ENCODE measurements at places on chromosomes 5 and 9.

GRCh38 chr9:132733260-132733815 lies 63.1 kb downstream of the GTF3C4 start:
- no peaks in the 10 kb centered on the region for H3K4me1 ChIP-seq
- H3K27me3 ChIP-seq = no peaks in the 10 kb centered on the region
- no peak for DNase-seq
- H3K4me3 ChIP-seq = no peak overlapping the region

- H3K4me1 ChIP-seq = peaks cover 11% of the 10 kb centered on the region
- no peak overlapping the region for H3K4me3 ChIP-seq
- no peaks in the 10 kb centered on the region for H3K36me3 ChIP-seq
- peaks cover 1% of the 10 kb centered on the region for H3K27me3 ChIP-seq
- H3K27ac ChIP-seq = no peak overlapping the region
Observed at GRCh38 chr5:154284433-154284832, 93.9 kb downstream of the GALNT10 start.

DNA sequence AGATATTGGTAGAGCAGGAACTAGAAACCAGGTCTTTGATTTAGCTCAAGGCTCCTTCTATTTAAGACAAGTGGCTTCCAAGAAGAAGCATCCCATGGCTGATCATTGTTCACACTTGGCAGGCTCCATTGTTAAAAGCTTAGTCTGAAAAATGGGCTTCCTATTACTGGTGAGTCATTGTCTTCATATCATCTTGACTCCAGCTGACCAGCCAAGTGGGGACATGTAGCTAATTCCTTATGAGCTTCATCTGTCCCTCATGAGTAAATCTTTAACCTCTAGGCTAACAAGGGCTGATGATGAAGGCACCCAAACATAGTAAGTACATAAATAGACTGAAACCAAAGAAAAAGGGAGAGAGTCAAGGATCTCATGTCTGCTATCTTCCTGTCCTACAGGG lies 530.3 kb upstream of the KLF4 start:
- H3K4me3 ChIP-seq = no peak overlapping the region
- no peak overlapping the region for H3K27ac ChIP-seq
- peaks cover 8% of the 10 kb centered on the region for H3K4me1 ChIP-seq
- H3K27me3 ChIP-seq = no peaks in the 10 kb centered on the region
- H3K36me3 ChIP-seq = no peaks in the 10 kb centered on the region

DNA sequence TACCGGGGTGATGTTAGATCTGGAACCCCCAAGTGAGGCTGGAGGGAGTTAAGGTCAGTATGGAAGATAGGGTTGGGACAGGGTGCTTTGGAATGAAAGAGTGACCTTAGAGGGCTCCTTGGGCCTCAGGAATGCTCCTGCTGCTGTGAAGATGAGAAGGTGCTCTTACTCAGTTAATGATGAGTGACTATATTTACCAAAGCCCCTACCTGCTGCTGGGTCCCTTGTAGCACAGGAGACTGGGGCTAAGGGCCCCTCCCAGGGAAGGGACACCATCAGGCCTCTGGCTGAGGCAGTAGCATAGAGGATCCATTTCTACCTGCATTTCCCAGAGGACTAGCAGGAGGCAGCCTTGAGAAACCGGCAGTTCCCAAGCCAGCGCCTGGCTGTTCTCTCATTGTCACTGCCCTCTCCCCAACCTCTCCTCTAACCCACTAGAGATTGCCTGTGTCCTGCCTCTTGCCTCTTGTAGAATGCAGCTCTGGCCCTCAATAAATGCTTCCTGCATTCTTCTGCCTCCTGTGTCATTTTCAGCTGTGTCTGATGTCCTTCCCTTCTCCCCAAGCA lies 2.3 kb upstream of the MYOZ3 start:
- H3K36me3 ChIP-seq = no peaks in the 10 kb centered on the region
- peaks cover 18% of the 10 kb centered on the region for H3K4me1 ChIP-seq
- H3K27me3 ChIP-seq = peaks cover 9% of the 10 kb centered on the region
- no peak overlapping the region for H3K27ac ChIP-seq
- H3K4me3 ChIP-seq = no peak overlapping the region
- DNase-seq = no peak

DNA sequence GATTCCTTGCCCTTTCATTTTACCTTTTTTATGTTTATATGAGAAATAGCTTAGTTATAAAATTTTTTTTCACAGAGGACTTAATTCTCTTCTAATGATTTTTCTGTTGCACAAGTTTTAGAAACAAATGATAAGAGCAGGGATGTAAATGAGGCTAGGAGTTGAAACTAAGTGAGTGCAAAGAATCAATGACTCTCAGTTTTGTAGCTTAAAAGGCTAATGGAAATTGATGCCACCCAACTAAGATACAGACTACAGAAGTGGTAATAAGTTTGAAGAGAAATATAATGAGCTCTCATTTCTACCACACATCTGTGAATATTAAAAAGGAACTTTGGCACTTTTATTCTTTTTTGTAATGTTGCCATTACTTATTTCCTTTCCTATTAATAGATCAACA lies 105.1 kb downstream of the LURAP1L start:
- no peaks in the 10 kb centered on the region for H3K27me3 ChIP-seq
- H3K36me3 ChIP-seq = no peaks in the 10 kb centered on the region
- peaks cover 22% of the 10 kb centered on the region for H3K4me1 ChIP-seq
- H3K27ac ChIP-seq = no peak overlapping the region
- no peak overlapping the region for H3K4me3 ChIP-seq
- DNase-seq = no peak

GRCh38 chr5:53479045-53479589 lies 1.3 kb upstream of the FST start:
- H3K36me3 ChIP-seq = peaks cover 5% of the 10 kb centered on the region
- H3K4me3 ChIP-seq = peak overlapping the region; percentile 93
- no peak for DNase-seq

DNA sequence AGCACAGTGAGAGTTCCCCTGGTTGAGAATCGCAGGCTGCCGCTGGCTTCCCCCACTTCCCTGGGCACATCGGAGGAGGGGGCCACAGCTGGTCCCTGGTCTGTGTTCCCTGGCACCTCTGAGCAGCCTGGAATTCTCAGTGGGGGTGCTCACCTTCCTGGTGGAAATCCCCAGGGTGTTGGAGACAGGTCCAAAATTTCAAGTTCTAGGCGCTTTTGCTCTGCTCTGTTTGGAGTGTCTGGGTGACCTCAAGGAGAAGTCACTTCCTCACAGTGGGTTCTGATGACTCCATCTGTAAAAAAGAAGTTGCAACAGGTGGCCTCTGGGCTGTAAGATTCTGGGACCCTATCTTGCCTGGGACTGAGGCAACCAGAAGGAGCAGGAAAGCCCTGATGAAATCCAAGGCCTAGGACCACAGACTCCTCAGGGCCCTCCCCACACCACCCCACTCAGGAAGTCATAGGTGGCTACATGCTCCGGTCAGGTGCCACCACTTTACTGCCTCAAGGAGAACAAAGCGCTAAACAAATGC lies at the start of gene TRAF1:
Gene TRAF1, minus strand, starts transcription at position 400 of the 532 bp plus-strand sequence. CDS start 721 bp downstream, outside the sequence.
- H3K36me3 ChIP-seq = no peaks in the 10 kb centered on the region
- H3K27ac ChIP-seq = no peak within 1 kb of the TSS
- H3K4me3 ChIP-seq = peak within 1 kb of the TSS; percentile 84

- H3K27ac ChIP-seq = no peak overlapping the region
- peaks cover 15% of the 10 kb centered on the region for H3K4me1 ChIP-seq
- H3K4me3 ChIP-seq = no peak overlapping the region
- peaks cover 7% of the 10 kb centered on the region for H3K27me3 ChIP-seq
- H3K36me3 ChIP-seq = peaks cover 14% of the 10 kb centered on the region
Observed at GRCh38 chr5:10633271-10634049, 69.6 kb downstream of the ANKRD33B start.
